ENCODE measurements at places on chromosomes 1 and 21. TPM values are rescaled to one million over a fixed set of nuclear protein-coding genes. Genes with fewer than 3 reads are reported as not detected.

DNA sequence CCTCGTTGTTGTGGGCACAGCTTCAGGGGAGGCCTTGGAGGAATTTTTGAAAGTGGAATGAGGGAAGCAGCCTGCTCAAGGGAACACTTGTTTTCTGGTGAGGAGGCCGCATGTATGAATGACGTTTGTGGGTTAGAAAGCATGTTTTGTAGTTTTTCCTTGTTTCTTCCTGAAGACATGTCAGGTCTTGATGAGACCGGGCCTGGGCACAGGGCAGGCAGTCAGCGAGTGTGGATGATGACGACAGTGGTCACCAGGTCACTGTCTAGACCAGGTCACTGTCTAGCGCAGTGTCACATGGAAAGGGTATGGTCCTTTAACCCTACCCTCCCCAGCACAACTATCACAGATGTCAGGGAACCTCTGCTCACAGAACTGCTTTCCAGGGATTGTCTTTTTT is 7.3 kb downstream of the PSEN2 start:
- DNase-seq = no peak
- no peak overlapping the region for H3K4me3 ChIP-seq
- no peaks in the 10 kb centered on the region for H3K27me3 ChIP-seq
- no peak overlapping the region for H3K27ac ChIP-seq
- H3K36me3 ChIP-seq = peaks cover 13% of the 10 kb centered on the region

DNA sequence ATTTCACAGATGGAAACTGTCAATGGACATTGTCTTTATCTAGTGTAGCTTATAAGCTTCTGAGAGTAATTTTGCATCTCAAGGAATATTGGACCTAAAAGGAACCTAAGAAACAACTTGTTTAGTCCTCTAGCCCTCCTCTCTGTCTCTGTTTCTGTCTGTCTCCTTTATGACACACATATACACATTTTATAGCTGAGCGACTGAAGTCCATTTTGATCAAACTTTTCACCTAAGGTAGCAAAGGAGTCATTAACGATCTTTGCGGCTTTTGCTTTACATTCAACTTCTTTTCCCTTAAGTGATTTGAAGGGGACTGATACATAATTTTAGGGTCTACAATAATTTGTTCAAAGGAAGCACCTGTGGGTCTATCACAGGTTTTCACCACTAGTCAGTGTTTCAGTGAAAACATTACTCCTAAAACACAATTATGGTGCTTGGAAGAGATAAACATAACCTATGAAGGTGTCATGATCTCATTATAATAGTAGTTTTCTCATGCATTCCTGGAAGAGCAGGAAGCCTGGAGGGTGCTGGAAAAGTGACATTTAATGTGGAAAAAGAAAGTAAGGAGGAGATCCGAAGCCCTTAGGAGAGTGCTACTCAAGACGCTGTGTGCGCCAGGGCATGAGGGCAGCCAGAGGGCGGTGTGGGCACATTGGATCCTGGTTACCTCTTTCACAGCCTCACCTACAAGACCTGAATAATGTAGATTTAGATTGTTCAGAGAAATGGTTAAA is 248.6 kb downstream of the DNM3 start:
- no peaks in the 10 kb centered on the region for H3K27me3 ChIP-seq
- DNase-seq = peak; percentile 33
- H3K27ac ChIP-seq = no peak overlapping the region
- H3K4me1 ChIP-seq = no peaks in the 10 kb centered on the region

DNA sequence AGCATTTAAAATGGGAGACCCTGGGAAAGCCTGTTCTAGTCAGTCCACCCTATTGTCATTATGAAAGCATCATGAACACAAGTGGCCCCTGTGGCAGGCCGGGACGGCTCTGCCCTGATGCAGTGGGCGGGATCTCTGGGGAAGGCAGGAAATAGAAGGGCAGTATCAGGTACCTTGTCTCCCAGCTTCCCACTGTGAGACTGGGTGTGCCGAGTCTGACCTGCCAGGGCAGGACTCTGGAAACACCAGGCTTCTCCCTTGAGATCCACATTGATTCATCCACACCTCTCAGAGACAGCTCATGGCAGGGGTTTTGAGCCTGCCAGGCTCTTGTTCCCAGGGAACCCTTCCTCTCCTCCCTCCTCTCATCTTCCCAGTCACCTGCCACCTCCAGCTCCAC is 24.5 kb upstream of the GNPAT start:
- no peaks in the 10 kb centered on the region for H3K27me3 ChIP-seq
- peaks cover 36% of the 10 kb centered on the region for H3K4me1 ChIP-seq
- H3K4me3 ChIP-seq = no peak overlapping the region
- no peak for DNase-seq

GRCh38 chr1:175887521-175887920 is 144.1 kb upstream of the TNR start:
- no peaks in the 10 kb centered on the region for H3K27me3 ChIP-seq
- H3K4me3 ChIP-seq = no peak overlapping the region

Gene GUCA2A
- total RNA-seq = not detected

GRCh38 chr1:38063616-38064015 is 17.0 kb upstream of the POU3F1 start:
- no peak overlapping the region for H3K4me3 ChIP-seq
- no peaks in the 10 kb centered on the region for H3K27me3 ChIP-seq
- no peaks in the 10 kb centered on the region for H3K36me3 ChIP-seq
- no peak for DNase-seq
- 0 out of 2 replicates have a peak overlapping the region, but pooled peaks have one; percentile 4 for H3K27ac ChIP-seq
- peaks cover 12% of the 10 kb centered on the region for H3K4me1 ChIP-seq

DNA sequence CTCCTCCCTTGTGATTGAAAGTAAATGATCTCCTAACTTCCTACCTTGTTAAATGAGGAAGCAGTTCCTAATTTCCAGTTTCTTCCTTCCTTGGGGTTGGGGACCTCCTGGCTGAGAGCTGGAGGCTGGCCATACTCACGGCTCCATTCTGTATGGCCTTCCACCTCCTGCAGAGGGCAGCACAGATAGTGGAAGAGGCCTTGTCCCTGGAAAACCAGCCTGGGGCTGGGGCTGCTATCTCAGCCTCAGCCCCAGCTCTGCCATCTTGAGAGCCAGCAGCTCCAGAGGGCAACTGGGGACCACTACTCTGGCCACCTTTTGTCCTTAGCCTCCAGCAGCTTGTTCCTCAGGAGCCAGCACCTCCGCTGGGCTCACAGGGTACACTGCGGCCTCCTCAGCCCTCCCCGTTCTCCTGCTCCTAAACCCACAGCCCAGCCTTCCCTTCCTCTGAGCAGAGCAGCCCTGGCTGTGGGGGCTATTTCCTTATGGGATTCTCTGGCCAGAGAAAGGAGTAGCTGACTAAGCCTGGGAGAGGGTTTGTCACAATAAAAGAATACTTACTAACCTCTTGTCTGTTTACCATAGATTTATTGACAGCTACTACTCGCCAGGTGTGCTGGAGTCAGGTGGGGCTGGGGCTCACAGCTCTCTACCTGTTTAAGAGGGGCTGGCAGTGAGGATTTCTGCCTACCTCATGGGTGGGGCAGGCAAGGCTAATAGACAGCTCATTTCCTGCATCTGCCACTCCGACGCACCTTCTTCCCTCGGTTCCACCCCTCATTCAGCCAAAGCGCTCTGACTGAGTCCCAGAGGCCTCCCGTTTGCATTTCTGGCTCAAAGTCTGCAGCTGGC is 6.3 kb downstream of the TMEM234 start:
- no peak overlapping the region for H3K4me3 ChIP-seq
- H3K27ac ChIP-seq = no peak overlapping the region
- peaks cover 16% of the 10 kb centered on the region for H3K4me1 ChIP-seq
- peaks cover 2% of the 10 kb centered on the region for H3K36me3 ChIP-seq
- DNase-seq = peak; percentile 32
- no peaks in the 10 kb centered on the region for H3K27me3 ChIP-seq

DNA sequence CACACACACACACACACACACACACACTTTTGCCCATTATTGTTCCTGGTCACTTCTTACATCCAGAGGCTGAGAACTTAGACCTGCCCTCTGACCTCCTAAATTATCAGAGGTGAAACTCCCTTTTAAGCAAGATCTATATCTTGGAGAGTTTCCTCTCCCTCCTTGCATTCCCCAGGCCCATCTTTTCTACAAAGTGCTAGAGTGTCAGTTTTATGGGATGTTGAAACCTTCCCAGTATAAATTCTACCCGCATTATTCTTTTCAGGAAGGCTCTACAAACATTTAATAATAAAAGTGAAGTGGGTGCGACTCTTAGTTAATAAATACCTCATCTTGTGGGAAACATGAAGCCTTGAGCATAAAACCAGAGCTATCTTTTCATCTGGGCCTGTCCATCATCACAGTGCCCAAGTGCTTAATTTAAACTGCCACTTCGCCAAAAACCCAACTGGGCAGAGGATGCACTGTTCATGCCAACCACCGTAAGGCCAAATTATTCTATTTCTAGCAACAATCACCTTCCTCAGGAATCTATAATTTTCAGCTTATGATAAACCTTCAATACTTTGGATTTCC is 458.2 kb upstream of the RUNX1 start:
- no peak overlapping the region for H3K27ac ChIP-seq
- H3K4me3 ChIP-seq = no peak overlapping the region
- H3K36me3 ChIP-seq = no peaks in the 10 kb centered on the region
- peaks cover 15% of the 10 kb centered on the region for H3K27me3 ChIP-seq

DNA sequence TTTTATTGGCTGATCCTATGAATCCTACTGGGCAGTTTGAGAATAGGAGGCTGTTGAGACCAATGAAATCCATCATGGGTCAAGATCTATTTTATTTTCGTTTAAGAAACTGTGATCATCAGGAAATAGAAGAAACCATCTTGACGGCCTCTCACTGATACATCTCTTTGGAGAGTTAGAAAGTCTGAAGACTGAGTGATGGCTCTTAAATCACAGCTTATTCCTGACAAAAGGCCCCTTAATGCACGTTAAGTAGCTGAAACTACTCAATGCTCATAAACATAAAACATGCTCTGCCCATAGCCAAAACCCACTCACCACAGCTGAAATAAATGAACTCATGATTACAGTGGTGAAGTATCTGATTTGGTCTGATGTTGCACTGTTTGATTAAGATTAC is 784.5 kb upstream of the NEGR1 start:
- no peaks in the 10 kb centered on the region for H3K27me3 ChIP-seq
- no peak overlapping the region for H3K4me3 ChIP-seq
- DNase-seq = no peak
- H3K4me1 ChIP-seq = no peaks in the 10 kb centered on the region

Gene MEX3A
- 6.1 TPM for total RNA-seq

- H3K4me3 ChIP-seq = no peak overlapping the region
- H3K36me3 ChIP-seq = no peaks in the 10 kb centered on the region
- H3K27ac ChIP-seq = no peak overlapping the region
- no peaks in the 10 kb centered on the region for H3K27me3 ChIP-seq
Measured at GRCh38 chr1:47405697-47406096, 10.4 kb upstream of the FOXE3 start.

Gene ADGRL4
- total RNA-seq = 0.10 TPM

- peak; percentile 81 for DNase-seq
- no peak overlapping the region for H3K4me3 ChIP-seq
- H3K27me3 ChIP-seq = peaks cover 5% of the 10 kb centered on the region
Measured at GRCh38 chr1:235011599-235012435, 116.8 kb downstream of the TOMM20 start.

DNA sequence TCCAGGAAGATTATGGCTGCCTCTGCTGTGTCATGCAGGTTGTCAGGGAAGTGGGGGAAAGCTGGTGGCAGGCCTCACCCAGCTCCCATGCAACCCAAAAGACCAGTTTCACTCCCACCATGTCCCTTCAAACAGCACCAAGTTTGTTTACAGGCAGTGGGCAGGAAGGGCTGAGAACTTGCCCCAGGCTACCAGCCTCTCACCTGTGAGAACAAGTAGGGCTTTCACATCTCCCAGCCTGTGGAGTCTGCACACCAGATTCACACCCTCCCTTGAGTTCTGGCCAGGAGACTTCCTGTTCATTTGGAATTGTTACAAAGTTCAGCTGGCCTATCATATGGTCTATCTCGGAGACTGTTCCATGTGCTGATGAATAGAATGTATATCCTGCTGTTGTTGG is 27.8 kb downstream of the RPAP2 start:
- H3K36me3 ChIP-seq = peaks cover 5% of the 10 kb centered on the region
- peaks cover 7% of the 10 kb centered on the region for H3K4me1 ChIP-seq
- H3K27ac ChIP-seq = no peak overlapping the region

Gene EIF3I
- total RNA-seq = 323 TPM
